ENCODE measurements at places on chromosomes 6 and 20.

DNA sequence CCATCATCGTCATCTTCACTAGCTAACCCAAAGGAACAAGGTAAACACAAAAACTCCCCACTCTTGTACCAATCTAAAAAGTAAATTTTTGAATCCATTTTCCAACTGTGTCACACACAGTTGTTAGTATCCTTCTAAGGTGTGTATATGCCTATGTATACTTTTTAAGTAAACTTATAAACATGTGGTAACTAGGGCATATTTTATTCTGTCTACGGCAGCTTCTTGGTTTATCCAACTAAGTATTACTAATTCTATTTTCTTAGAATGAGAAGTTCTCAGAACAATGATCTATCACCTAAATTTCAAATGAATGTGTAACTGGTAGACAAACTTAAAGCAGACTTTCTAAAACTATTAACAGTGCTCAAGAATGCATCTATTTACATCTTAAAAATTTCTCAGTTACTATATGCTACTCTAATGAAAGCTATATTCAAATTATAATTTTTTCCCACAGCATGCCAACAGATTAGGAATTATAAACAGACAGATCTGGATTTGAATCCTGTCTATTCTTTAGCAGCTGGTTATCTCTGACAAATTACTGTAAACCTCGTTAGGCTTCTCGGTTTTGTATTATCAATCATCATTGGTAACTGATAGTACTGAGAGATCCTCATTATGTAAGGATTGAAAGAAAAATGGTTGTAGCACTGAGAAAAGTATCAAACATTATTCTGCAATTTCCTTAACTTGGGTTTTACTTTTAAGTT, 1.8 kb upstream of the PLN start:
- DNase-seq: no peak

DNA sequence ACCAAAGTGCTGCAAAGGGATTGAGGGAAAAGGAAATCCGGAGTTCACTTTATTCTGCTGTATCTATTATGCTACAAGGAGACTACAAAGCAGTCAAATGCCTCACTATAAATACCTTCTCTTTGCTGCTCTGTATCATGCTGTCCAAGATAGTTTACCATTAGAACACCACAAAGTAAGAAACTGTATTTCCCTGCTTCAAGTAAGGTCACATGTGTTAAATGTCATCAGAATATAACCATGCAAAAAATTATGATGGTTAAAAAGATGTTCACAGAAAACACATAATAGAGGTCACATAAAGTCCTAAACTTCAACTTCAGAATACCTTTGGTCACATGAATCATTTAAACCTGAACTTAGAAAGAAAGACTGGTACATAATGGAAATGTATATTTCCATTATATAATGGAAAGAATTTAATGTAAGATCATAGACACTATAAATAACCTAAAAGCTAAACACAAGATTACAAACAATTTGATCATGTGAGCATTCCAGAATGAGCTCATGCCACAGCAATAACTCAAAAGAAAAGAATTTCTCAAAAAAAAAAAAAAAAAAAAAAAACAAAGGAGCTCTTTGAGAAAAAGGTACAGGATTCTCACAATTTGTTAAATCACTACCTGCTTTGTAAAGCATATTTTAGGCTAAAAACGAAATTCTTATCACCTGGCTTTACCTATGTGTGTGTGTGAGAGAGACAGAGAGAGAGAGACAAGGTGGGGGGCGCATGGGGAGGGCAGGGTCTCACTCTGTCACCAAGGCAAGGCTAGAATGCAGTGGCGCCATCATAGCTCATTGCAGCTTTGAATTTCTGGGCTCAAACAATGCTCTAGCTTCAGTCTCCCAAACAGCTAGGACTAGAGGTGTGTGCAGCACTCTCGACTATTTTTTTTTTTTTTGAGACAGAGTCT, 58.7 kb downstream of the KIF13A start:
- no peak for DNase-seq

DNA sequence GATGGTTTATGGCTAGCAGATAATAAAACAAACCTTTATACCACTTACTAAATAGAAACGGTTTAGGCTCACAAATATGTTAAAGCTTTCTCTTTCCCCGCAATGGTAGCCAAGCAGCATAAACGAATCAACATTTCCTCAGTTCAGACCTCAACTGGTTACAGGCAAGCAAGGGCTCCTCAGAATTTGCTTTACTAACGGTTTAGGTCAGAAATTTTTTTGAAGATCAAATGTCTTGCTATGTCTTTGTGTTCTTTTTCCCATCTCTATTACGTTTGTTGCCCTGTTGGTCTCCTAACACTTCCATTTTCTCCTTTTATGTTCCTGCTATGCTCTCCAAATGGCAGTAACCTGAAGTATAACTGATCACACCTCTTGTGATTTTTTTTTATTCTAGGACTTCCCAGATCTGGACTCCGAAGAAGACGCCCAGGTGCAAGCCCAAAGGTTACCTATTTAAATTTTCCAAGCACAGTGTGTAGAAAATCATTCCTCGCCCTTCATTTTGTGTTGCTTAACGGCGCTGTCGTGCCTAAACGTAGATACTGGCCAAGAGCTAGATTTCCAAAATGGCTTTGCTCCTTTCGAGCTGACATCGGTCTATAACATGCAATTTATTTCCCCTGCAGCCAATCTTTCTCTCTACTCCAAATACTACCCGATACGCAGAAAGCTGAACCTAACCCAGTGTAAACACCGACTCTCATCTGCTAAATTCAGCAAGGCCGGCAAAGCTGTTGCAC, 717 bp upstream of the ASF1A start:
- peak; percentile 83 for DNase-seq

DNA sequence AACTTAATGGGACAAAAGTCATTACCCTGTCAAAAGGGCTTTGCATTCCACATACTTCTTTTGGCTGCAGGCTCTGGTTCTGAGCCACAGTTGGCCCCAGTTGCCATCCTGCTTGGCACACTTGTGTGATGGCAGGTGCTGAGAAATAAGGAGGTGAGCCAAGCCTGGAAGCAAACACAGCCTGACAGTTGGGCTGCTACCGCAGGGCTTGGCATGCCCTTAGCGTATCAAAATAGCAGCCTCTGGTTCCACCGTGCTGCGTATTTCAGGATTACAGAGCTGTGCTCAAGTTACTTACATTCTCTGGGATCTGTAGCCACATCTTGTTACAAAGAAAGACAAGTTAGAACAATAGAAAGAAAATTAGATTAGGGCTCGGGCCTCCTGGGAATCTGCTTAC, 11.1 kb downstream of the MTHFD1L start:
- DNase-seq: peak; percentile 44

DNA sequence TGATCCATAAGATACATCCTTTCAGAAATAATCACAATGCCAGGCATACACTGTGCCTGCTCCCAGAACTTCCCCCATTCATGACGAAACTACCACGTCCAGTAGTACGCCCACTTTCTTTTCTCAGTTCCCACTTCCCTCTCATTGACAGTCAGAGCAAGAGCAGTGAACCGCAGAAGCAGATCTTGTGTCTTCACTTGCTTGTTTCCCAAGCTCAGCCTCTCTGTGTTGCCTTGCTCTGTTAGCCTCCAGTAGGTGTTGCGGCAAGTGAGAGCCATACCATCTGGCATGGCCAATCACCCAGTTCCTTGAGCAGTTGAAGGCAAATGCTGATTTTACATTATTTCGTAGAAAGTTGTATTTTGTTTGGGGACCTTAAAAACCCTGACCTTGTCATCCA, 11.7 kb downstream of the UST start:
- no peak for DNase-seq
